ENCODE measurements at places on chromosomes 3 and 15. TPM values are rescaled to one million over a fixed set of nuclear protein-coding genes. Genes with fewer than 3 reads are reported as not detected.

The TRH gene
- 0.48 TPM for polyA plus RNA-seq

The CHRNB4 gene
- polyA plus RNA-seq = 0.27 TPM

The ASB14 gene
- polyA plus RNA-seq = 0.97 TPM

The NMD3 gene
- polyA plus RNA-seq = 36.1 TPM

DNA sequence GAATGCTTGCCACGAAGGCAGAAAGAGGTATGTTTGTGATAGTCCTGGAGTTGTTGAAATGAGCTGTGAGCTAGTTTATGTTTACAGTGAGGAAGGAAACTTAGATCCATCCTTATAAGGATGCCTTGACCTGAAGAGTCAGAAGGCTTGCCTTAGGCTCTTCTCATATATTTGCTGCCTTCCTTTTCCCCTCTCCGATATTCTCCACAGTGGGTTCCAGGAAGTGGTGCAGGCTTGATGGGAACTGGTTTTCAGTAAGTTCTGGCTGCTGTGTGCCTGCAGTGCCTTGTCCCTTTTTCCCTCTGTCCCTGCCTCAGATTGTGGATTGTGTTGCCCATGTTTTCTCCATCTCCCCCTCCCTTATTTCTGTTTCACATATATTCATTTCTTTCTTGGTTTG lies 287.3 kb upstream of the UBE2E1 start:
- no peak for DNase-seq

DNA sequence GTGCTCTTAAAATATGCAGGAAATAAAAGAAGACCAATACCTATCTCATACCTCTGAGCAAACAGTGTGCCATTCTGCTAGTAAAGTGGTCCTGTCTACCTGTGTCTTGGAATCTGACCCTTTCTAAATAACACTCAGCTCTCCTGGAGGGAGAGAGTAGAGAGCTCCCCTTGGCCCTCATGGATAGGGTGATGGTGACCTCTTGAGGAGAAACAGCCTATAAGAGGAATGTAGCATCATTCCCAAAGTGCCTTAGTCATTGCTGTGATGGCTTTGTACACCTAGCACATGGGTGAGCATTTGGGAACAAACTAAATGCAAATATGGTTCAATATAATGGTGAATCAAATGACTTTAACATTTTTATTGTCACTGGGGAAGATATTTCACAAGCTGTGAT lies 10.0 kb downstream of the SNTN start:
- DNase-seq = no peak

GRCh38 chr3:187252311-187252710 lies 39.2 kb downstream of the MASP1 start:
- DNase-seq = no peak

DNA sequence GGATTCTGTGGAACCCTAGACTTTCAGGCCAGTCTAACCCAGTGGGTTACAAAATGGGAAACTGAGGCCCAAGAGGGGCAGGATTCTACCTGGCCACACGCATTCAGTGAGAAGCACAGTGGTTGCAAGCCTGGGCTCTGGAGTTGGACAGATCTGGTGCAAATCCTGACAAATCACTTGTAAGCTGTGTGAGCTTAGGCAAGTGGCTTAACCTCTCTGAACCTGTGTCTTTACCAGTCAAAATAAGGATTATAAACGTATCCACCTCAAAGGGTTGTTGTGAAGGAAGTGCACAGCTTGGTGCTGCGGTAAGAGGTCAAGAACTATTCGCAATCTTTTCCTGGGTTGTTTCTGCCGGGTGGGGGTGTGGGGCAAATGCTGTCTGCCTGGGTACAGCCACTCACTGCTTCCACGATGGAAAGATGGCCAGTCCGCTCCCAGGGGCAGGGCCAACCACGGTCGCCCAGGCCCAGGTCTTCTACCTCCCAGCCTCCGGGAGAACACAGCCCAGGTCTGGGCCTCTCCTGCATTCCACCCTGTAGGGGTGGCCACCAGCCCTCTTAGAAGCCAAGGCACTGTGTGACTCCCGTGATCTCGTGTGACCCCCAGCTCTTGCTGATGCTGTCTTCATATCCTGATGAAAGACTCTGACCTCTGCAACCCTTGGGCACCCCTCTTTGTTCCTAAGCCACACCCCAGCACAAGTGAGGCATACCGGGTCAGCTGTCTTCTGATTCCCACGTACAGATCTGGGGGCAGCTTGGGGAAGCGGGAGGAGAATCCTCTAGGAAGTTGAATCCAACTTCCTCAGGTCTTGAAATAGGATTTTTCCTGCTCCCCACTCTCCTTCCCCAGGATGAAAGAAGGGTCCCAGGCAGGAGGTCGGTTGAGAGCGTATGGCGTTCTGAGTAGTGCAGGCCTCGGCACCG lies 1.5 kb downstream of the CHRNA3 start:
- DNase-seq = no peak

GRCh38 chr3:27165321-27165721 lies 203.9 kb downstream of the NEK10 start:
- peak; percentile 31 for DNase-seq

Measured in muscle of back (tissue), 13 donors.